ENCODE measurements at places on chromosomes 5 and 9.

- no peak for DNase-seq
Observed at GRCh38 chr9:136303825-136304416, at the start of gene CCDC187. TSS of gene CCDC187 (minus strand) at chr9:136304094. CDS start at chr9:136303830, 264 bp downstream.

GRCh38 chr5:109249126-109249525 is 160.6 kb downstream of the PJA2 start:
- DNase-seq = no peak

DNA sequence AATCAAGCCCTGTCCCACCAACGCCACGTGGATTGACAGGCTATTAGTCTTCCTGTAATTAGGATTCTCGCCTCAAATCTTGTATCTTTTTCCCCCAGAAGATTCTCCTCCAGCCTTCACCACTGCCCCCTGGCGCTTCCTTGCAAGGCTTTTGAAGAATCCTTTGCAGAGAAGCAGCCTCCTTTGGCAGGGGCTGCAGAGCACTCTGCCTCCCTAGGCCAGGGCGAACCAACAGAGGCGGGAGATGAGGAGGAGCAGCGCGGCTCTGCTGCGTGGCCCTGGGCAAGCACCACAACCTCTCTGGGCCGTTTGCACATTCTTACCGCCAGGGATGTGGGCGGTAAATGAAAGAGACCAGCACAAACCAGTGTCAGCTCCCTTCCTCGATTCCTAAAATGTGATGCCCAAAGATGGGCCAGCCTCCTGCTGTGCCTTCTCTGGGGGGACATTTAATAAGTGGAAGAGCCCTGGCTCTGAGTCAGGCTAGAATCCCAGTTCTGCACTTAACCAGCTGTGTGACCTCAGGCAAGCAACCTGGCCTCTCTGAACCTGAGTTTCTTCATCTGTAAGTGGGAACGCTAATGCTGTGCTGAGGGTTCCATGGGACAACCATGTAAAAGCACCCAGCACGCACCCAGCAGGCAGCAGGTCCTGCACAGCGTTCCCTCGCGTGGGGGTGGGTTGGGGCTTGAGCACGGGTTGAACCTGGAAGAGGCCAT is 128.6 kb downstream of the KCNIP1 start:
- DNase-seq = no peak

- DNase-seq = no peak
Observed at GRCh38 chr9:74117151-74117550, 380.0 kb upstream of the RORB start.

DNA sequence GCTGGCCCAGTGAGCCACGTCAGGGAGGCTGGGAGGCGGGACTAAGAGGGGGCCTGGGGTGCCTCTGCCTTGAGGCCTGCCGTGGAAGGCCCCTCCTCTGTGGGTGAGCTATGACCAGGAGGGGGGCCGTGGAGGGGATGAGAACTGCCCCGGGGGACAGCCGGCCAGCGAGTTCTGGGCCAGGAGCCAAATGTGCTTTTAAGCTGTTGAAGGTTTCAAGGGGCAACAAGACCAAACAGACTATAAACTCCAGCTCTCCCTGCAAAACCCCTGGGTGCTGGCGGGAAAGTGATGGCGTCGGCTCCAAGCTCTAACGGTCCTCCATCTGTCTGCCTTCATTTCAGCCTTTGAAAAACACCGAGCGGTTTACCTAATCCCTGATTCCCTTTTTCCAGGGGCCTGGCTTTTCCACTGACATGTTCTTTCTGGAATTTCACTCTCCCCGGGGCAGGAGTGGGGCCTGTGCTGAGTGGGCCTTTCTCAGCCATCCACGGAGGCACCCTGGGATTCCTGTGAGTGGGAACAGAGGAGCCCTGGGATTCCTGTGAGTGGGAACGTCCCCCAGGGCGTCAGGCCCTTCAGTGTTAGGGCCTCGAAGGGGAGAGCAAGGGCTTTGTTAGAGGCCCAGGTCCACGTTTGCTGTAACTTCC is 65.6 kb downstream of the COL5A1 start:
- no peak for DNase-seq

DNA sequence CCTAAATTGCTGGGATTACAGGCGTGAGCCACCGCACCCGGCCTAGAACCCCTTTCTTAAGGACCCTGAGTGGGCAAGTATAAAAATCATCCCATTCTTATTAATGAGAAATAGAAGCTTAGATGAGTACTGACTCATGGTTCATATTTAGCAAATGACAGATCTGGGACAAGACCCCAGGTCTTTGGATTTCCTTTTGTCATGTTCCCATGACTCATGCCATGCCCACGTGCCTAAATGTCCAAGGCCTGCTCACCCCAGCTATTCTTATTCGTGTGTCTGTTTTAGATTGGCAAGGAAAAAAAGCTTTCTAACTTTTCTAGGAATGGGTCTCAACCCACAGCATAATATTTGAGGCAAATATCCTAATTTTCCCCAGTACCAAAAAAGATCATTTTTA is 57.7 kb upstream of the RPS23 start:
- no peak for DNase-seq

DNA sequence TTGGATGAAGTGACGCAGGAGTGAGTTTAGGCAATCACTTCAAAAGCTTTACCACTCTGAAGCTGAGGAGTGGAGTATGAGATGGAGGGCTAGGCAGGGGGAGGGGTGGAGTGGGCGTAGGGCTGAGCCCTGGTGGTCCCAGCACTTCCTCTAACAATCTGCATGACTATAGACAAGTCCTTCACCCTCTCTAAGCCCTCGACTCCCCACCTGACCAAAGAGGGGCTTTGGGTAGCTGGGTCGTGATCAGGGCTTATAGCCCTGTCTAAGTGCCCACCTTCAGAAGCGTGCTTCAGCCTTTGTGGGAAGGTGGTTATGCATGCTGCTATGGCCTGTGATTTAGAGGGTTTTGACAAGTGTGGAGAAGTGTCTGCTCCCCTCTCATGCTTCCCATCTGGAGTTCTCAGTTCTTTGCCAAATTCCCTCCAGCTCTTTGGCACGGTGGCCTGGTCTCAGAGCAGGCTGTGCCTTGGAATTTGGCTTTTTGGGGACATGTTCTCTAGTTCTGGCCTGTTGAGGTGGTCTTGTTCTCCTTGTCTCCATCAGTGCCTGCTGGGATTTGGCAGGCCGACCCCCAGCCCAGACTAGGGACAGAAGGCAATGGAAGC is 53.0 kb downstream of the ACTBL2 start:
- no peak for DNase-seq

DNA sequence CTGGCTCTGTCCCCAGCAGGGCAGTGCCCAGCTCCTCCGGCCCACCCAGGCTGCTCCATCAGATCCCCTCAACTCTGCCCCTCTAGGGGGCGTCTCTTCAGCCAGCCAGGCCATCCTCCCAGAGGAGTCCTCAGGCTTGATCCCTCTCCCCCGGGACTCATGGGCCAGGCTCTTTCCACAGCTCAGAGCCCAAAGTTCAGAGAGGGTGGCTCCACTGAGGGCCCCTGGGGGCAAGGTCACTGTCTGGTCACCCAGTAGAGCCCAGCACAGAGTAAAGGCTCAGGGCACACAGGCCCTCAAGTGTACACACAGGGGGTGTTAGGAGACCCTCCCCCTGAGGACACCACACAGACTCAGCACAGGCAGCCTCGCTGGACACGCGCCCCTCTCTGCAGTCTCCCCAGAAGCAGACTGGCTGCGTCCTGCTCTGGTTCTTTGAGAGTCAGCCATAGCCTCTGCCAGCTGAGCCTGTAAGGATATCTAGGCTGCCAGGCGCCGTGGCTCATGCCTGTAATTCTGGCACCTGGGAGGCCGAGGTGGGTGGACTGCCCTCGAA is 64.8 kb downstream of the PAX5 start:
- DNase-seq = no peak

DNA sequence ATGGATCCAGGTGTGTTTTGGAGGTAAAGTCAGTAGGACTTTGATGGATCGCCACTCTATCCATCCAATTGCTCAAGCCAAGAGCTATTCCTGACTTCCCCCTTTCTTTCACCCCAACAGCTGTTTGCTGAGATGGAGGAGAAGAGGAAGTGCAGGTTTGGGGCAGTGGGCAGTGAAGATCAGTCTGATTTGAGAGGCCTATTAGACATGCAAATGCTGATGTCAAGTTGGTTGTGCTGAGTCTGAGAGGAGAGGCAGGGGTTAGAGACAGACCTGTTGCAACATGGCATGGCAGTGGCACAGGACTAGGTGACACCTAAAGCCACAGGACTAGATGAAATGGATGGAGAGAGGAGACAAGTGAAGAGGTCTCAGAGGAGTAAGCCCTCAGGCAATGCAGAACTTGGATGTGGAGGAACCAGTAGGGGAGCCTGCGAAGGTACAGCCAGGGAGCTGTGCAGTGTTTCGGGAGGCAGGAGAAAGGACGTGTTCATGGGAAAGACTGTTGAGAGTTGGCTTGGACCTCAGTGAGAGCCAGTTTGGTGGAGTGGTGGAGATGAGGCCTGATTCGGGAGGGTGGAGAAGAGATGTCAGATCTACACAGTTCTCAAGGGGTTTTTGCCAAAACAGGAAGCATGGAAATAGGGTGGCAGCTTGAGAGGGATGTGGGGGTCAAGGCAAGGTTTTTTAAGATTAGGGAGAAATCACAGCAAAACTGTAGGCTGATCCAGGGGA is 175.0 kb downstream of the MACROH2A1 start:
- DNase-seq = peak; percentile 46

- DNase-seq = no peak
Observed at GRCh38 chr5:138574744-138575193, 432 bp downstream of the HSPA9 start.

DNA sequence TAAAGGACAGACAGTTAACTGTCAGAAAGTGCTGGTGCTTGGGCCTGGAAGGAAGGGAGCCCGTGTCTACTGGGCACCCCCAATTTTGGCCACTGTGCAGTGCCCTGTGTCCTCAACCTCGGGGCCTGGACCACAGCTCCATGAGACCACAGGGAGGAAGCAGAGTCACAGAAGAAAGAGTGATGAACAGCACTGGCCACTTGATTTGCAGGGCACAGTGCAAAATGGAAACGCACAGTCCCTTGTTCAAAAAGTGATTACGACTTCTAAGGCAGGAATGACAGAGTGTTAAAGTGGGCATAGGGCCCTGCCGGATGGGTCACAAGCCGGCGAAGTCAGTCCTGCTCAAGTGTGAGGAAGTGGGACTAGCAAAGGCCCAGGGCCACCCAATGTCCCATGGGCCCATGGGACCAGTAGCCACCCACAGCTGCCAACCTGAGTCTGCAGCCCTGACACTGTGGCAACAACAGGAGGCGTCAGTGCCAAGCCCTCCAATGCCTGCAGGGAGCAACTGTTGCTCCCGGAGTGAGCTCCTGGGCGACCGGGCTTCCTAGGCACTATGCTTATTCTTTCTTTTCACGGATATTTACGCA is 85.4 kb downstream of the ADAMTS2 start:
- DNase-seq = no peak

- no peak for DNase-seq
Observed at GRCh38 chr5:125143011-125143410, 396.6 kb upstream of the ZNF608 start.

- no peak for DNase-seq
Observed at GRCh38 chr9:126058011-126058531, 268.6 kb upstream of the MVB12B start.

- no peak for DNase-seq
Observed at GRCh38 chr5:91011029-91011428, 372.1 kb downstream of the ARRDC3 start.

GRCh38 chr5:168159425-168159824 is 132.0 kb upstream of the WWC1 start:
- DNase-seq = peak; percentile 85

DNA sequence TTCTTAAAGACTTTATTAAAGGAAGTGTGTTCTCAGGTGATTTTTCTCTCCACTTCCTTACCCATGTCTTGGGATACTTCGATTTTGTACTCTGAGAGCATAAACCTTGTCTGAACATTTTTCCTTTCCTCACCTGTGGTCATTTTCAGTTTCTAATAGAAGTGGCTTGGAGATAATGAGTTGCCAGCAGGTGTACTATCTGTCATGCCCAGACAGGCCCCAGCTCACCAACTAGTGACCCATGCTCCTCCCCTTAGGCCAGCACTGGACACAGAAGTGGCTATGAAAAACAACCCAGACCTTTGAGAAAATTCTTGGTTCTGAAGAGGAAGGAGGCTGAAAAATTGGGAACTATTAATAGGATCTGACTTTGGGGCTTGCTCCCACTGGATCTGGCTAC is 49.2 kb upstream of the SMIM32 start:
- DNase-seq = no peak

- no peak for DNase-seq
Observed at GRCh38 chr5:144336191-144336961, 165.7 kb downstream of the KCTD16 start.

DNA sequence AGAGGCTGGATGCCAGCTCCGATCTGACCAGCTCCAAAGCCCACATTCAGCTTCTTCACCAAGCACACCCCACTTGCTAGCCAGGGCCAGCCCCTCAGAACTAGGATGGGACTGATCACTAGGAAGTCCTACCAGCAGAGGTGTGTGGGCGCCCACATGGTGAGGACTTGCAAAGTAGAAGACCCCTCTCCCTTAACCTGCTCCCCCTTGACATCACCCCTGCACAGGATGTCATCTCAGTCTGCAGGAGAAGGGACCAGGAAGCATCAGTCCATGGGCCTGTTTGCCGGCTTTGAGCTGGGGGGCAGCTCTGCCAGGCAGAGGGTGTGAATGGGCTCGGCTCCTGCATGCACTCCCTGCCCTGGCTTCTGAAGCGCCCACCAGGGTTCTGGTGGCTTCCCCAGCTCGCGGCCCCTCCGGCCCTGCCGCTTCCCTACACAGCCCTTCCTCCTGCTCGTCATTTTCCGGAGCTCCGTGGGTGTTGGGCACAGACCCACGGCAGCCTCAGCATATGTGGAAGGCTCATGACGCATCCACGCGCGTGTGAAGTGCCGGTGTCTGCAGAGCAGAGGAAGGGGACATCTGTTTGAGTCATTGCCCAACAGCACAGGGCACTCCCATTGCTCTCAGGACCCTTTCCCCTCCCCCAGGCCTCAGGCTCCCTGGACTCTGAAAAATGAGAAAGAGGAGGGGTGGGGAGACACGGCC is 3.7 kb upstream of the FAM78A start:
- peak; percentile 50 for DNase-seq

DNA sequence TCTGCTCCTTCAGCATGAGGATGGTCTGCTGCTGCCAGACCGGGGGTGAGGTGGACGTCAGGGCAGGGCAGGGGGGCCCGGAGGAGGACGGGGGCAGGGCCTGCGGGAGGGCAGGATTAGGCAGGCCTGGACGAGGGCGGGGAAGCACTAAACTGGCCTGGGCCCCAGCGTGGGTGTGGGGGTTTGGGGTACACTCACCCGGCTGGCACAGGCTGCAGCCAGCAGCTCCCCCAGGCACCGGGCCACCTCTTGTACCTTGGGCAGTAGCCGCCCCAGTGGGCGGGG is 5.5 kb downstream of the SAPCD2 start:
- DNase-seq = no peak

- DNase-seq = no peak
Observed at GRCh38 chr9:135810806-135811575, 96.4 kb downstream of the CAMSAP1 start.

GRCh38 chr5:156164306-156164705 is 162.7 kb upstream of the SGCD start:
- DNase-seq = no peak

GRCh38 chr5:82863266-82863665 is 213.9 kb downstream of the TMEM167A start:
- no peak for DNase-seq

DNA sequence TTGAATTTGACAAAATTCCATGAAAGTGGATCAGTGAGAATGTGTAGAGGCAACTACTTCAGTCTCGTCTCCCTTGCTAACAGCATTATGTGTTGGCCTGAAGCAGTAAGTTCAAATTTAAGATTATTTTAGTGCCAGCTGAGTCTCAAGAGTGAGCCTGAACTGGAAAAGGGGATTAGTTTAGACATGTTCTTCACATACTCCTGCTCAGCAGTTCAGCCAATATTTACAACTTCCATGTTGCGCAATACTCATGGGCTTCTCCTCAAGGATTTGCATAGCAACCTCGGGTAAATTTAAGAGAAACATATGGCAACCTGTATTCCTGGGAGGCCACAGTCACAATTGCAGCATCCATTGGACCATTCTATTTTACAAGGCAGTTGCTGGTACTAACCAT is 553.8 kb downstream of the PTPRD start:
- no peak for DNase-seq

Measured in inflammatory macrophage (primary cell).